ENCODE measurements at places on chromosomes 16 and 17. TPM values are rescaled to one million over a fixed set of nuclear protein-coding genes. Genes with fewer than 3 reads are reported as not detected.

DNA sequence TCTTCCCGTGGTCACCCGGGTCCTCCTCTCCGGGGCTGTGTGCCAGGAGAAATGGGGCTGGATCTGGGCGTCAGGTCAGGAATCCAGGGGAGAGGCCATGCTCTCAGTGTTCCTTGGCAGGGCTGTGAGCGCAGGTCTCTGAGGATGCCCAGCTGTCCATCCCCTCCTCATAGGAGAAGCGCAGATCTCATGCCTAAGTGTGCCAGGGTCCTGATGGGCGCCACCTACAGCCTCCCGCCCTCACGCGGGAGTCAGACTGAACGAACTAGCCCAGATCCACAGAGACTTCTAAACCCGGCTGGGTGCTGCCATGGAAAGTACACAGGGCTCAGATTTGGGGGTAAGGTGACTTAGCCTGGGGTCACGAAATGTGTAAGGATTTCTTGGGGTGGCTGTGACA, 24.3 kb downstream of the MGRN1 start:
- no peak overlapping the region for H3K4me3 ChIP-seq
- DNase-seq = no peak
- no peaks in the 10 kb centered on the region for H3K4me1 ChIP-seq

GRCh38 chr17:27423651-27424050, 32.6 kb upstream of the KSR1 start:
- H3K36me3 ChIP-seq = no peaks in the 10 kb centered on the region
- no peaks in the 10 kb centered on the region for H3K4me1 ChIP-seq
- H3K27ac ChIP-seq = no peak overlapping the region
- H3K27me3 ChIP-seq = peaks cover 3% of the 10 kb centered on the region

DNA sequence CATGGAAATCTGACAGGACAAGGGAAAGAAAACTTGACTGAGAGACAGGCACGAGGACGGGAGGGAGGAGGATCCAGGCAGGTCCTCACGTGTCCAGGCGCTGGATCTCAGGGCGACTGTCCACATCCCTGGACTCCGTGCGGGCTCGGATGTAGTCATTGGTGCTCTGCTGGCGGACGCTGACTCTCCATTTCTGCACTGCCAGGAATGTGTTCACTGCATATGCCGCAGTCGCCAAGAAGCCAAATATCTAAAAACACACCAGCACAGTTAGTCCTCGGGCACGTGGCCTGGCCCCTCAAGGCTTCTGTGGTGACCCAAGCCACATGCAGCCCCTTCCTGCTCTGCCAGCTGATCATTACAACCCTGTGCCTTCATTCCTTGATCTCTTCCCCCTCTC, 17.5 kb downstream of the CMTM3 start:
- peaks cover 24% of the 10 kb centered on the region for H3K4me1 ChIP-seq
- no peak overlapping the region for H3K4me3 ChIP-seq
- no peaks in the 10 kb centered on the region for H3K36me3 ChIP-seq
- no peak overlapping the region for H3K27ac ChIP-seq

DNA sequence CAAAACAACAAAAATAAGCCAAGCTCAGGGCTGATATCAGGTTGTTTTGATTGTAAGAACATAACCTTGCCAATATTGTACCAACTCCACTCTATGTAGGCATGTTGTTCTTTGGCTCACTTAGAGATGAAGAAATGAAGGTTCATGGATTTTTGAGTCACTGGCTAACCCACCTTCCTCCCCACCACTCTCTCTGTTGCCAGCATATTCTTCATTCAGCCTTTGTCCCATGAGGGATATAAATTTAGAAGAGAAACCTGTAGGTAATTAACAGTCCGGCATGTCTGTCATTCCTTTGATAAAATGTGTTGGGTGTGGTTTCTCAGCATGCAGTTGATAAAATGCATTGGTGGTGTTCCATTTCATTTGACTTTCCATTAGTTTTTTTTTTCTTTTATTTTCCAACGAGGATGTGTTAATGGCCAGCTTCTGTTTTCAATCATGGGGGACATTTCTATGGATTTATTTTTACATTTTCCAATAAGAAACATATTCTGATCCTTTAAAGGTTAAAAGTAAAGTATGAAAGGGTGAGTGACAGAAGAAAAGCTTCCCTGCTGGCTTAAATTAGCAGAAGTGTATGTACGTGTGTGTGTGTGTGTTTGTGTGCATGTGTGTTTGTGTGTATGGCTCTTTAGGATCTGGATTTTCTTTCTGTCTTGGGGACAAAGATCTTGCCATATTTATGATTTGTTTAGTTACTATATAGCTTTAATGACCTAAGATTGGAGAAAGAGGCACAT, 166.2 kb upstream of the KCNJ16 start:
- no peaks in the 10 kb centered on the region for H3K36me3 ChIP-seq
- no peak for DNase-seq
- no peak overlapping the region for H3K27ac ChIP-seq
- no peak overlapping the region for H3K4me3 ChIP-seq
- no peaks in the 10 kb centered on the region for H3K27me3 ChIP-seq

The ZNF624 gene
- polyA plus RNA-seq = 1.5 TPM

GRCh38 chr17:69593716-69594115, 179.2 kb downstream of the MAP2K6 start:
- peaks cover 10% of the 10 kb centered on the region for H3K4me1 ChIP-seq
- H3K36me3 ChIP-seq = no peaks in the 10 kb centered on the region
- no peak for DNase-seq
- peak overlapping the region; percentile 22 for H3K27ac ChIP-seq
- no peak overlapping the region for H3K4me3 ChIP-seq

The SCIMP gene
- polyA plus RNA-seq = not detected

GRCh38 chr16:85360323-85361277, 248.3 kb upstream of the CIBAR2 start:
- no peak overlapping the region for H3K27ac ChIP-seq
- no peak for DNase-seq
- H3K27me3 ChIP-seq = no peaks in the 10 kb centered on the region
- peaks cover 1% of the 10 kb centered on the region for H3K36me3 ChIP-seq

- no peak overlapping the region for H3K27ac ChIP-seq
- DNase-seq = no peak
- no peaks in the 10 kb centered on the region for H3K36me3 ChIP-seq
- H3K4me1 ChIP-seq = no peaks in the 10 kb centered on the region
Observed at GRCh38 chr17:4523946-4524345, 25.3 kb downstream of the SPNS2 start.

DNA sequence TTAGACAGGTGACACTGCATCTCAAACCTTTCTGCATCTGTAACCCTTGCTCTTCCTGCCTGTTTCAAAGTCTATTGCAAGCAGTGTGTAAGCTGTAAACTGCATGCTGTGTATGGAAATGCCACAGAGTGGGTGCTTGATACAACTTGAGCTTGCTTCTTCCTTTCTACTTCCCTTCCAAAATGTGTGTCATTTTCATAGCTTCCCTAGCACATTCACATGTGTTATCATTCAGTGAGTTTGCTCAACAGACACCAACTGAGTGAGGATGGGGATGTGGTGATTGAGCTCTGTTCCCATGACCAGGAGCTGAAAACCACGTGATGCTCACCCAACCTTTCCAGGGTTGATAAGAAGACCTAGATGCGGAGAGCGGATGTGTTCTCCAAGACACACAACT, 111.1 kb downstream of the VAT1L start:
- no peak overlapping the region for H3K4me3 ChIP-seq
- H3K27me3 ChIP-seq = no peaks in the 10 kb centered on the region
- H3K36me3 ChIP-seq = no peaks in the 10 kb centered on the region
- DNase-seq = no peak

DNA sequence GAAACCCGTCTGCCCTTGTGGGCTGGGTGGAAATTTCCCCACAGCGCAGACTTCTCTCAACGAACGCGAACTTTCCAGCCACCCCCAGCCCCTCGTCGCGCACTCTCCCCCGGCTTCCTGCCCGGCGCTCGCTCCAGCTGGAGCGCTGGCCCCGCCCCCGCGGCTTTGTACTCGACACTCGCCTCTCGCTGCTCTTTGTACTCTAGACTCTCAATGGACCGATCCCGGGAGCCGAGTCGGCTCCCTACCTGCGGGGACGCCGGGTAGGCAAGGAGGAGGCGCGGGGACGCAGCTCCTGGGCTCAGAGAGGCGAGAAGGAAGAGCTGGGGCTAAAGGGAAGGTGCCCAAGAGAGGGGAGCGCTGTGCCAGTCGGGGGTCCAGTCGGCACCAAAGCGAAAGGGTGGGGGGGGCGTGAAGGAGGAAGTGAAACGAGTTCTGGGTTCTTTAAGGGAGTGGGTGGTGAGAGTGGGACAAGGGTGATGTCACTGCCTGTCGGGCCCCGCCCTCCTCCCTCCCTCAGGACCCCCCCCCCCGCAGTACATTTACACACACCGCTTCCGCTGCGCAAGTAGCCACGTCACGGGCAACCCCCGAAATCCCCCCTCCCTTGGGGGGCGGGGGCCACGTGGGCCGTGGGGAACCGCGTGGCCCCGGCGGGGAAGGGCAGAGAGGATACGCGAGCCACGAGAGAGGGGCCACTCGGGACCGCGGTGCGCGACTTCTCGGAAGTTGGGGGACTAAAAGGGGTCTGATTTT, 9.7 kb downstream of the KDM6B start:
- peak; percentile 88 for DNase-seq
- H3K27me3 ChIP-seq = no peaks in the 10 kb centered on the region
- H3K4me1 ChIP-seq = peaks cover 25% of the 10 kb centered on the region
- peak overlapping the region; percentile 100 for H3K27ac ChIP-seq
- peaks cover 23% of the 10 kb centered on the region for H3K36me3 ChIP-seq

The PNPO gene
- polyA plus RNA-seq = 38.6 TPM

DNA sequence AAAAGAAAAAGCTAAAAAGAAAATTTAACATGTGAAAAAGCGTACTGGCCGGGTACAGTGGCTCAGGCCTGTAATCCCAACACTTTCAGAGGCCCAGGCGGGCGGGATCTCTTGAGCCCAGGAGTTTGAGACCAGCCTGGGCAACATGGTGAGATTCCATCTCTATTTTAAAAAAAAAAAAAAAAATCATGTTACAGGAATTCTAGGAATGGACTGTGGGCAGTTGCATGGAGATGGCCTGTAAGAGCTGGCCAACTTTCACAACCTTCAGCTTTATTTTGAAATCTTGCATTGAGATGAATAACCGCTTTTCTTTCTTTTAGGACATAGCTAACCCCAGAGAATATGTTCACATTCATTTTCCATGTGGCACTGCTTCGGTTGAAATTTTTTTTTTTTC, 8.2 kb upstream of the CIAO3 start:
- H3K4me3 ChIP-seq = no peak overlapping the region
- H3K27ac ChIP-seq = no peak overlapping the region
- no peaks in the 10 kb centered on the region for H3K4me1 ChIP-seq
- no peaks in the 10 kb centered on the region for H3K36me3 ChIP-seq
- DNase-seq = peak; percentile 55

DNA sequence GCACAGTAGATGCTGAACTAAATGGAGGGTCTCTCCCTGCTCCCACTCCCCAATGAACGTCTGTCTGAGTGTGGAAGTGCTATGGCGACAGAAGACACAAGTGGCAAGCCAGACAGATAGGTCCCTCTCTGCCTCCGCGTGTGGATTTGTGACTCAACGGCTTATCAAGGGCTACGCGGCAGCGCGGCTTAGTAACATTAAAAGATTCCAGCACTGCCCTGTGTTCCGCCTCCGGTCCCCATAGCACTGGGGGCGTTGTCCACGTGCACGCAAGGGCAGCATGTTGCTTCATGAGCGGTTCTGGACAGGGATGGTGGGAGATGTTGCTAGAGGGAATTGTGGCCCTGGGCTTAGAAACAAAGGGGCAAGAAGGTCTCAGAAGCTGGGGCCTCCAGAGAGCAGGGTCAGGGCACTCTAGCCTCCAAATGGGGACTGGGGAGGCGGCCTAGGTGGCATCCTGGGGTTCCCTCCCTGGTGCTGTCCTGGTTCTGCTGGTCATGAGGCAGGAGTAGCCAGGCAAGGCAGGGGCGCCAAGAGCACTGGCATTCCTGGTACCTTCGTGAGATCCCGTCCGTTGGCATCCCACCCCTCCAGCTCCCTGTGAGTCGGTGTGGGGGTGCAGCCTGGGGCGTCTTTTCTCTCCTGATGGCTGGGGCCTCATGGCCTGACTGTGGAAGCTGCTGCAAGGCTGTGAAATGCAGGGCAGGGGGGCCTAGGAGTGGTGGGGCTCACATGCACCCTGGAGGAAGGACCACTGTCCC, 9.1 kb downstream of the CRHR1 start:
- no peaks in the 10 kb centered on the region for H3K4me1 ChIP-seq
- DNase-seq = no peak
- no peaks in the 10 kb centered on the region for H3K36me3 ChIP-seq
- H3K4me3 ChIP-seq = no peak overlapping the region

Data from fibroblast of lung (primary cell).